ENCODE measurements at places on chromosomes 2 and 18. TPM values are rescaled to one million over a fixed set of nuclear protein-coding genes. Genes with fewer than 3 reads are reported as not detected.

DNA sequence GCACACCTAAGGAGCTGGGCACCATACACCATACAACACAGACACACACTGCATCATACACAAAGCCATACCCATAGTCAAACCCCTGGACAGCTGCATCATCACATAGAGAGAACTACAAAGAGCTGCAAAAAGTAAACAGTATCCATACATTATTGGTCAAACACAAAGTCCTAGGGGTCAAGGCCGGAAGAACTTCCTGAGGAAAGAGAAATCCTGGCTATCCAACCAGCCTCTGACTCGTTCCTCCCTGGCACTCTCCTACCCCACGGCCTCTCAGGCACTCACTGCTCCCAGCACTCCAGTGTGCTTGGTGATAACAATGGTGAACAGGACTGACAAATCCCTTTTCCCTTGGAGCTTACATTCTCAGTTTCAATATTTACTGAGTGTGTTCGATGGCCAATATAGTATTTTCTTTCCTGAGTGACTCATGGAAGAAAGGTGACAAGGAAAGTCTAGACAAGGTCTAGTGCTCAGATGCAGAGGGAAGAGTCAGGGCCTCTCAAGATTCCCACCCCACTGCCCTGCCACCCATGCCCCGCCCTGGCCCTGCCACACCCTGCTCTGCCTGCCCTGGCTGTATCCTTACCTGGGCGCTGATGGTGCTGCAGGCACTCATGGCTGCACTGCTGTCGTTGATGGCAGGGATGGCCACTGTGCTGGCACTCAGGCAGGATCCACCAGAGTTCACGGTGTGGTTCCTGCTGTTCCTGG is 3.4 kb downstream of the CFAP65 start:
- no peaks in the 10 kb centered on the region for H3K4me1 ChIP-seq
- H3K36me3 ChIP-seq = no peaks in the 10 kb centered on the region
- peaks cover 26% of the 10 kb centered on the region for H3K27me3 ChIP-seq
- DNase-seq = no peak

GRCh38 chr2:164496881-164497280 is 124.4 kb downstream of the GRB14 start:
- no peak overlapping the region for H3K4me3 ChIP-seq
- no peaks in the 10 kb centered on the region for H3K36me3 ChIP-seq
- H3K27ac ChIP-seq = no peak overlapping the region
- no peaks in the 10 kb centered on the region for H3K27me3 ChIP-seq
- no peaks in the 10 kb centered on the region for H3K4me1 ChIP-seq
- DNase-seq = no peak

- no peak overlapping the region for H3K27ac ChIP-seq
- DNase-seq = no peak
- H3K36me3 ChIP-seq = no peaks in the 10 kb centered on the region
- no peaks in the 10 kb centered on the region for H3K27me3 ChIP-seq
These were observed 360.0 kb upstream of the RAB6C start for GRCh38 chr2:129619471-129619870.

The GATA6 gene
- 11.0 TPM for total RNA-seq

The SMAD4 gene
- total RNA-seq = 96.2 TPM

The FKBP1B gene
- total RNA-seq = 3.2 TPM

The REG1B gene
- not detected for total RNA-seq

Measured in breast epithelium (tissue), 4 donors.